ENCODE measurements at places on chromosomes 5 and 9. TPM values are rescaled to one million over a fixed set of nuclear protein-coding genes. Genes with fewer than 3 reads are reported as not detected.

- DNase-seq: no peak
Measured at GRCh38 chr5:163551156-163551555, 45.7 kb downstream of the MAT2B start.

DNA sequence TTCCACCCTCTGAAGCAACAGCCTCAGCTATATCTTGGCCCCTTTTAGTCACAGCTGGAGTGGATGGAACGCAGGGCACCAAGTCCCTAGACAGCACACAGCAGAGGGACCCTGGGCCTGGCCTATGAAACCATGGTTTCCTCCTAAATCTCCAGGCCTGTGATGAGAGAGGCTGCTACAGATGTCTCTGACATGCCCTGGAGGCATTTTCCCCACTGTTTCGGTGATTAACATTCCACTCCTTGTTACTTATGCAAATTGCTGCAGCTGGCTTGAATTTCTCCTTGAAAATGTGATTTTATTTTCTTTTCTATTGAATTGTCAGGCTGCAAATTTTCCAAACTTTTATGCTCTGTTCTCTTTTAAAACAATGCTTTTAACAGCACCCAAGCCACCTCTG is 384.8 kb downstream of the PRR16 start:
- peak; percentile 63 for DNase-seq

DNA sequence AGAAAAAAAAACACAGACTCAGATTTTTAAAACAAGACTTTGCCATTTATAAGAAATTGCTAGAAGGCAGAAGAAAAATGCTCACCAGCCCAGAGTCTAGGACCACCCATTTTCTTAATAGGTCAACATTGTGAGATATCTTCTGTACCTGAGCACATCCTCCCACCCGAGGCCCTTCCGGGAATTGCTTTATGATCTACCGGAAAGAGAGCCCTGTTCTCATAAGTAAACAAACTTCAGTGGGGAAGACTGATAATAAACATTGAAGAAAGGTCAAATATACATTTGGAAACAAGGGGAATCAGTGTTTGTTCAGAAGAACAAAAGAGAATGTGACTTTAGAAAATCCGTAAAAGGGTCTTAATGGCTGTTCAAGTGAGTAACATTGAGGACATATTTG is 44.4 kb downstream of the PRKACG start:
- no peak for DNase-seq

GRCh38 chr5:177086654-177087397 is at the start of gene FGFR4:
TSS of gene FGFR4 (plus strand) at chr5:177086915. CDS start at chr5:177089603, 2,688 bp downstream.
- peak; percentile 98 for DNase-seq

- no peak for DNase-seq
Measured at GRCh38 chr5:29161399-29162291, 2031.8 kb upstream of the CDH6 start.

DNA sequence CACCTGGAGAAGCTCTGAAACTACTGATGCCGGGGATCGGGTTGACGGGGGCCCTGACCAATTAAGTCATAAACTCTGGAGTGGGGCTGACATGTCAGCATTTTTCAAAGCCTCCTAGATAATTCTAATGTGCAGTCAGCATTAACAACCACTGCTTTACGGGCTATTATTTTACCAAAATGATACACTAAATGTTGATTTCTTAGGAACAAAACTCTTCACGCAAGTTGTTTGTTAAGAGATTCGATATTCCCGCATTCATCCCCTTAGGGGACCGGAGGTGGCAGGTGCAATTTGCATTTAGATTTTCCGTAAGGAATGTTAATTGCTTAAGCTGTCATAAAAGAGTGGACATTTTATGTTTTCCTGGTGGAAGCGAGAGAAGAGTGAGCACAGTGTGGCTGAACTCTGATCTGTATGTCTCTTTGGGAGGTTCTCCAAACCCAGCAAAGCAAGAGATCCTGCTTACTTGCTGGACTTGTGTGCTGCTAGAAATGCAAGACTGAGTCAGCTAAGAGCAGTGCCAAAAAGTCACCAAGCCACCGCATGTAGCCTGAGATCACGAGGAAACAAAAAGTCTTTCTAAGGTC is 77.6 kb downstream of the UGCG start:
- DNase-seq: no peak

DNA sequence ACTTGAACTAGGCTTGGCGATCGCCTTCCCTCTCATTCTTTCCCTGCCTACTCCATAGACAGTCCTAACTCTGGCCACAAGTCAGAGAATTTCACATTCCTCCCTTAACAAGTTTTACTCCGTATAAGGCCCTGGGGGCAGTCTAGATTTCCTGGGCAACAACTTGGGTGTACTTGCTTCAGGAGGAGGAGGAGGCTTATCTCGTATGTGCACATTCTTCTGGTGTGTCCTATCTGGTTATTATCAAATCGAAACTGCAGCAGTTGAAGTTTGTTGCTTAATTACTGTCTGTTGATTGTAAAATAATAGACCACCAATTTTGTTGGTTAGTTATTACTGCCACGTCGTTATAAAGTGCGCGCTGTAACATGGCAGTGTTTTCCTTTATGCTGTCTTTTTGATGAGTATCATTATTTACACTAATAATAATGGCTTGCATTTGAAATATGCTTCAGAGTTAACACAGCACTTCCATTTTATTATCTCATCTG is 42.0 kb downstream of the PIP5K1B start:
- no peak for DNase-seq

DNA sequence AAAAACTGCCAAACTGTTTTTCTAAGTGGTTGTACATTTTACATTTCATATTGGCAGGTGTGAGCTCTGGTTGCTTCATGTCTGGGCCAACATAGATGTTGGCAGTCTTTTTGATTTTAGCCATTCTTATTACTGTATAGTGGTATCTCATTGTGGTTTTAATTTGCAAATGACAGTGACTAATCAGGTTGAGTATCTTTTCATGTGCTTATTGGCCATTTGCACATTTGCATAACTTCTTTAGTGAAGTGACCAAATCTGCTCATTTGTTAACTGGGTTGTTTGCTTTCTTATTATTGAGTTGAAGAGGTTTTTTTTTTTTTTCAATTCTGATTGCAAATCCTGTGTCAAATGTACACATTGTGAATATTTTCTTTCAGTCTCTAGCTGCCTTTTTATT is 36.9 kb upstream of the MSX2 start:
- no peak for DNase-seq

GRCh38 chr5:72925336-72926010 is 30.4 kb upstream of the FCHO2 start:
- no peak for DNase-seq

GRCh38 chr9:90916147-90916734 is 114.6 kb downstream of the SYK start:
- DNase-seq: no peak

DNA sequence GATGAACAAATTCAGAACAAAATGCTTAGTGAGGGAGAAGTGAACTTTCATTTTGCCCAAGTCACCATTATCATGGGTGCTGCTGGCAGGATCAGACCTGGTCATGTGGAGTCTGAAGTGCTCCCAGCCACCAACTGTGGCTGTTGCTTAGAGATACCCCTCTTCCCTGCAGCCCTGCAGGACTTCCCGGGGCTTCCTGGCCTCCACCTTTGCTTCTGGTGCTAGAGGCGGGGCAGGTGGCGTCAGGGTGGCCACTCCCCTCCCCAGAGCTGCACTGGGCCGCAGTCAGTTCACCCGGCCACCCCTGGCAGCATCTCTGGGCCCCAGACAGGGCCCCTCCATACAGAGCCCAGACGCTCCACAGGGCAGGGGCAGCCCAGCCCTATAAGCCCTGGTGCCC is 30.0 kb upstream of the SLC12A7 start:
- DNase-seq: no peak

CAPSL gene
- total RNA-seq: not detected

ADAMTSL1 gene
- 0.68 TPM for total RNA-seq

MAST4 gene
- total RNA-seq: 11.2 TPM

CLK4 gene
- 16.4 TPM for total RNA-seq

Data from endodermal cell (in vitro differentiated cells).